ENCODE measurements at places on chromosomes 16 and 17.
A peak's percentile ranks its signal among the peaks of the same experiment; 100 is the strongest.

DNA sequence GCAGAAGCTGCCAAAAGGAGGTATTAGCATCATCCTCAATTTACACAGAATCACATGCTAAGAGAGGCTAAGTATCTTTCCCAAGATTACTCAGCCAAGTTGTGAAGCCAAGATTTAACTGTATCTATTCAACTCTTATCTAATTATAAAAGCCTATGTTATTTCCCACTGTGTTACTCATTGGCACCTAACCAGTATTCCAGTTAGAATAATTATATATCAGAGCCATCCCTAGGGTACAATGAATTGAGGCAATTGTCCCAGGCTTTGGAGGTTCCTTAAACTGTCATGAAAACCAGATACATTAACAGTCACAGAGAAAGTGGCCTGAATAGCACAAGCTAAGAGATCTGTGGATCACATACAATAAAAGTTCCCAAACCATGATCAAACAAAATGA lies 10.9 kb upstream of the AMFR start:
- DNase-seq, result no peak

- DNase-seq, result no peak
Measured at GRCh38 chr17:77298811-77299210, 158.0 kb downstream of the SEC14L1 start.

GRCh38 chr17:75684249-75684648 lies 17.1 kb downstream of the SAP30BP start:
- DNase-seq, result peak; percentile 39

DNA sequence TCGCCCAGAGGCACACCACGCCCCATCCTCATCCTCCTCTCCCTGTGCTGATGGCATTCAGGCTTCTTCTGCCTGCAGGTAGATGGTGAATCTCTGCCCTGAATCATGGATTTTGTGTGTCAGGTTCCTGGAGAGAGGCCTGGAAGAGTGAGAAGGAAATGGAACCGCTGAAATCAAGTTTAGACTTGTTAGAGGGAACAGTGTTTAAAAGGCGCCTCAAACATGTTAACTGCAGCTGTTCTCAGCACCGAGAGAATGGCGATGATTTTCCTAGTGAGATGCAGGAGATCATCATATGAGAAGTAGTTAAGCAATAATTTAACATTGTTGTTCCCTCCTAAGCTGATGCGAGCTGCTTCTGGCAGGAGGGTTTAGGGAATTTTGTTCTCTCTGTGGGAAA lies 744.4 kb upstream of the EEF2KMT start:
- DNase-seq, result no peak

- no peak for DNase-seq
Measured at GRCh38 chr16:56628486-56629350, 3.1 kb downstream of the MT1E start.

DNA sequence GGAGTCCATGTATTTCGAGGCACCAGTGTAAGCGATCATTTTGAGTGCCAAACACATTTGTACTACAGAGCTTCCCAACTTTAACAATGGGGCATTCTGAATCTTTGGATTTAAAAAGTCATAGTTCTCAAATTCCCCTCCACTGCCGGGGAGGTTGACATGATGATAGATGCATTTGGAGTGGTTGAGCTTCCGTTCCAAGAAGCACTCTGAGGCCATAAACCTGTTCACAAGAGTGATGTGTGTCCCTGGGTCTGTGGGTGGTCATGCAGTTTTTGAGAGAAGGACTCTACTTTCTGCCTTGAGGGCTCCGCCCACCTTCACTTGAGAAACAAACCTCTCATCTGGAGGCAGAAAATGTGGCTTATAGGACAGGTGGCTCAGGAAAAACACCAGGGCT lies 43.7 kb downstream of the IRX5 start:
- no peak for DNase-seq

DNA sequence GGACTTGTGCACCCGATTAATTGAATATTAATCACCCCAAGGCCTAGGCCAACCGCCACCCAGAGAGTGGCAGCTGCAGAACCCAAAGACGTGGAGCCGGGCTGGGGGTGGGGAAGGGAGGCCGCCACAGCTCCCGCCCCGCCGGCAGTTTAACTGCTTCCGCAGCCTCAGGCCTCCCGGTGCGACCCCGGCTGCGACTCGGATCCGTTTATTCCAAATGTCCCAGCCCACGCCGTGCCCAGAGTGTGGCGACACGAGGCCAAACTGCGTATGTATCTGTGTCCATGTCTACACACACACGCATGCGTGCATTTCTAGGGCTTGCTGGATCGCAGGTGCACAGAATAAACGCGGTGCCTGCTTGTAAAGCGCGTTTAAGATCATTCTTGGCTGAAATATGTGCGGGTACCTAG lies 802 bp upstream of the TOB1 start:
- peak; percentile 48 for DNase-seq

- no peak for DNase-seq
Measured at GRCh38 chr16:12573730-12574383, 229.8 kb downstream of the CPPED1 start.

- no peak for DNase-seq
Measured at GRCh38 chr16:8646326-8647053, 25.0 kb downstream of the METTL22 start.

- DNase-seq, result peak; percentile 82
Measured at GRCh38 chr17:30104575-30105339, 11.9 kb upstream of the NSRP1 start.

DNA sequence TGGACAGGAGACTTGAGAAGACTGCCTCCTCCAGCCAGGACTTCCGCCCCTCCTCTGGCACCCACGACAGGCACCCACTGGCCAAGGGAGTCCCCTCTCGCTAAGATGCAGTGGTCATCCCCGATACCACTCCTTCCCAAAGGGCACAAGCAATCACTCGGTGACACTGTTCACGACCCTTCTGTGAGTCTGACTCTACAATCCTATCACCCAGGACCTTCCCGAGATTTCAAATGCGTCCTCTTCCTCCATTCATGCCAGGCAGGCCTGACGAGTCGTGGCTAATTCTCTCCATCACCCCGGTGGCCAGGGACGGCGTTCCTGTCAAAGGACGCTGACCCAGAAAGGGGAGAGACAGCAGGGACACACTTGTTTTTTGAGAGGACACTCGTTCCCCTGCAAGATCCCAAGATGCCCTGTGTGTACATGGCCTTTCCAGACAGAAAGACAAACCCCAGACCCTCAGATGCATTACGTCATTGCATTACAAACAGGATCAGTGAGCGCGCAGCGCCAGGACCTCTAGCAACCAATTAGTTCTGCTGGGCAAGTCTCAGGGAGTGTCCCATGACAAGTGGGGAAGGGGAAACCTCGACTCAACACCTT lies 12.2 kb downstream of the FBXO31 start:
- DNase-seq, result no peak

GRCh38 chr17:42819939-42820535 lies 4.0 kb downstream of the BECN1 start:
- peak; percentile 56 for DNase-seq

DNA sequence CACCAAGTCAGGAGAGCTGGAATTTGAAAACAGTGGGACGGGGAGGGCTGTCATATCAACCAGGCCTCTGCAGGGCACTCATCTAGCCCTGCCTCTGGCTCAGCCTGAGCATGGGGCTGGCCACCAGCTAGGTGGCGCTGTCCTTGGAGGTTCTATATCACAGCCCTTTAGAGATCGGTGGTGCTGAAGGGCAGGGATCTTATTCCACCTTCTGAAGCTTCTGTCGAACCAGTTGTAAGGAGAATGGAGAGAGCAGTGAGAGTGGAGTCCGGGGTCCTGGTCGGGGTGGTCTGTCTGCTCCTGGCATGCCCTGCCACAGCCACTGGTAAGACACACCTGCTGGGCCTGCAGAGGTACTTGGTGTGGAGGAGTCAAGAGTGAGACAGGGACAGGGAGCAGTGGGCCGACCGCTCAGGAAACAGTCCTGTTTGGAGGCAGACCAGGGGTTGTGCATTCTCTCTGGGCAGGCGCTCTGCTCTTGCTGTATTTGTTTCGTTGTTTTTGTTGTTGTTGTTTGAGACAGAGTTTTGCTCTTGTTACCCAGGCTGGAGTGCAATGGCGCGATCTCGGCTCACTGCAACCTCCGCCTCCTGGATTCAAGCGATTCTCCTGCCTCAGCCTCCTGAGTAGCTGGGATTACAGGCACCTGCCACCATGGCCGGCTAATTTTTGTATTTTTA lies at the start of gene CES3:
TSS of gene CES3 (plus strand) at position 202 of the 680 bp plus-strand sequence. CDS start at position 244, 42 bp downstream.
- DNase-seq, result peak; percentile 63

DNA sequence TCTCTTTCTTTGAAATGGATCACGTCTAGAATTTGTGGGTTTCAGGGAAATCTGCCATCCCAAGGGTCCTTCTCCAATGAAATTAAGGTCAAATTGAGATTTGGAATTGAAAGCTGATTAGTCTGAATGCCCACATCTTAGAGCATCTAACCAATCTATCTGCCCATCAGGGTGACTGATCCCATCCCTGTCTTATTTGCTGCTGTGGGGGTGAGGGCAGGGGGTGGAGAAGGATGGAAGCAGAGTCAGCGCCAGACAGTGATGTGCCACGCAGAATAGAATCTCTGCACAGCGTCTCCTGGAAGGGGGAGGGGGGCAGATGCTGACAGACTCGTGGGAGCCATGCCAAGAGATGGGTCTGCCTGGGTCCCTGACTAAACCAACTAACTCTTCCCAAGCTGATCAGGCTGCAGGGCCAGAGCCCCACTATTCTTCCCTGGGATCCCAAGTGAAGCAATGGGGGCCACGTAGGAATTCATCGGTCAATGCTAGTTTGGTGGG lies 32.1 kb downstream of the CDK5RAP3 start:
- DNase-seq, result no peak

- DNase-seq, result no peak
Measured at GRCh38 chr16:21659124-21659523, 4.6 kb upstream of the OTOA start.

DNA sequence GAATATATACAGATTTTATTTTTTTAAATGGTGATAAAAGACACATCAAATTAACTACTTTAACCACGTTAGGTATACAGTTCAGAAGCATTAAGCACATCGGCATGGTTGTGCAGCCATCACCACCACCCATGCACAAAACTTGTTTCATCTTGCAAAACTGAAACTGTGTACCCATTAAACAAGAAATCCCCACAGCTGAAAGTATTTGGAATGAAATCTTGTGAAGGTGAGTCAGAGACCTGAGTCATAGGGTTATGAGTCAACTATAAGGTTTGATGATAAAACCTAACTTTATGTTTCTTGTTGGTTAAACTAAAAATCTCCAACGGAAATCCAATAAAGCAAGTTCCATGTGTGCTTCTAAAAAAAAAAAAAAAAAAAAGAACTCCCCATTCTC lies 561.6 kb upstream of the PSMD7 start:
- DNase-seq, result peak; percentile 66

GRCh38 chr17:43579566-43580140 lies 33.5 kb upstream of the ETV4 start:
- DNase-seq, result peak; percentile 80

DNA sequence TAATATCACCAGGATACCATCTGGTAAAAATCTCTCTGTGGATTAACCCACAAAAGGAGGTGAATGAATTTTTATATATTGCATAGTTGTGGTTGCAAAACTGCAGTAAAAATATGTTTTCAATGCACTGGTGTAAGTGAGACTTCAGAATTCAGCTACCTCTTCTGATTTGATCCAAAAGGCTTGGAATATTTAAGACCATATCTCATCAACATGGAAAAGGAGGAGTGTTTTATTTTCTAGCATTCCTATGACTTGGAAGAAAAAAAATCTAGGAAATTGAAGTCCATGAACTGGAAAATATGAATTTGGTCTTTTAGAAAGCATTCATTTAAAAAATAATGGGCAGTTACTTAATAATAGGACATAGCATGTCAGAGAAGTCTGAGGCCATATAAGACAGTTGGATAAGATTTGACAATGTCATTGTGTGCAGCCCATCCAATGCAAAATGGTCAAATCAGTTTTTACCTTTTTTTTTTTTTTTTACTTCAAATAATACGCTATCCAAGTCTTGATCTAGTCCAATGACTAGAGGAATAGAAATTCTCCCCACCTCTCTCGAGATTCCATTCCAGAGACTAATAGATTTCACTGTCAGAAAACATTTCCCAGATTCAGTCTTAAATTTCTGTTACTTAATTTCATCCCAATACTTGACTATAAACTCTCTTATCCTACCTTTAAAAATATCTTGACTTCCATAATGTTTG lies 364.9 kb upstream of the PMFBP1 start:
- DNase-seq, result peak; percentile 31

DNA sequence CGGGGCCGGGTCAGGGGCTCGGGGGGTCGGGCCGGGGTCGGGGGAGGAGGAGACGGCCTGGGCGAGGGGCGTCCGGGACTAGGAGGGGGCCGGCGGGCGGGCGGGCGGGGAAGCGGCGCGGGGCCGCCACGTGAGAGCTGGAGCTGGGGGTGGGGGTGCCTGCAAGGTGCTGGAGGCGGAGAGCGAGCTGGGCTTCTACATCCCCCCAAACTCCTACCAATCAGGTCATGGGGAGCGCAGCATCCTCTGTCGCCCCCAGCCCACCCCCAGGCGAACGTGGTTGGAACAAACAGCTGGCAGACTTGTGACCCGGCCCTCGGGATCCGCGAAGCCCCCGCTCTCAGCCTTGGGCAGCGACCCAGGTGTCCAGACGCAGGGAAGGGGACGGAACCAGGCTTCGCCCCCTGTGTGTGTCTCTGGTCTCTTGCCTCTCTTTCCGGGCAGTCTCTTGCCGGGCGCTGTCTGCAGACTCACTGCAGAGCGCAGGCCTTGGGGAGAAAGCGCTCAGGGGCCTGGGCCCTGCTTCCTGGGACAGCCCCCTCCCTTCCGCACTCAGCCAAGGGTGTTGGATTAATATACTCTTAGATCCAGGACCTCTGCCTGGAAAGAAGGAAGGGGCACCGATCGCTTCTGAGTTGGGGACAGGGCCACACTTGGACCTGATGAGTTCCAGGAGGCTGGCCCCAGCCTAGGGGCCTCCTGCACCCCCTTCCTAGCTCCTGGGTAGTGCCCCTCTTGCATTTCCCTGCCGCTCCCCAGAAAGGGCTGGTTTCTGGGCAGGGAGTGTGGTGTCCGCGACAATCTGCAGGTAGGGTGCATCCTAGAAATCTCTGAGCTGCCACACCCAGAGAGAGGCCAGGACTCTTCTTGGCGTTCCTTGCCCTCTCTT lies 722 bp downstream of the RASL10B start:
- DNase-seq, result no peak

- DNase-seq, result peak; percentile 87
Measured at GRCh38 chr16:19696328-19696727, 21.7 kb downstream of the KNOP1 start.

- no peak for DNase-seq
Measured at GRCh38 chr17:34800661-34801060, 160.6 kb downstream of the CCT6B start.

- DNase-seq, result no peak
Measured at GRCh38 chr16:88464447-88465318, 11.6 kb downstream of the ZFPM1 start.

- peak; percentile 50 for DNase-seq
Measured at GRCh38 chr17:82668631-82669099, 20.4 kb upstream of the WDR45B start.

- DNase-seq, result no peak
Measured at GRCh38 chr17:74545843-74546230, at the start of gene CD300C. TSS of gene CD300C (minus strand) at chr17:74546115. CDS start at chr17:74545782, 333 bp downstream.

- DNase-seq, result peak; percentile 72
Measured at GRCh38 chr17:59851439-59852375, 41.0 kb downstream of the TUBD1 start.

DNA sequence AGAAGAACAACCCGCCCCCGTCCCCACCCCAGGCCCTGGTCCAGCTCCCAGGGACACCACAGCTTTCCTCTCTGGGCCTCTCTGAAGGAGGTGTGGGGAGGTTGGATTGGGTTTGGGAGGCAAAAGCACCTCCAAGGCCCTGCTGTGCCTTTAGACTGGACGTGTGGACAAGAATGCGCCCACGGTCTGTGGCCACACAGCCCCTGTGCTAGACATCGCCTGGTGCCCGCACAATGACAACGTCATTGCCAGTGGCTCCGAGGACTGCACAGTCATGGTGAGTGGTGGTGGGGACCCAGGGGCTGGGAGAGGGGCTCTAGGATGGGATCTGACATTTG lies 3.0 kb downstream of the CORO1A start:
- no peak for DNase-seq

- DNase-seq, result no peak
Measured at GRCh38 chr16:3490911-3491629, 4.2 kb downstream of the C16orf90 start.
